ENCODE measurements at places on chromosomes 2 and 18.

DNA sequence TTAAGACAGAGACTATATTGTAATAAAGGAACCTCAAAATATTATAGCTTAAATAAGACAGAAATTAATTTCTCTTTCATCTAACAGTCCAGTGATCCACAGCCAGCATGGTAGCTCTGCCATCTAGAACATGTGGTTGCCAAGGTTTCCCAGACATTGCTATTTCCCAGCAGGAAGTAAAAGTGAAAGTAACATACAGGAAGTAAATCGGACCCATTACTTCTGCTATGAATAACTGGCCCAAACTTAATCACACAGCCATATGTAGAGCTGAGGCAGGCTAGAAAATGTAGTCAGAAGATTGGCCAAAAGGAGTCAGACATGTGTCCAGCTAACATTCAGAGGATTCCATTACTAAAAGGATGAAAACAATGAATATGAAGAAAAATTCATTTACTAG is 71.0 kb downstream of the NOL4 start:
- DNase-seq: no peak

DNA sequence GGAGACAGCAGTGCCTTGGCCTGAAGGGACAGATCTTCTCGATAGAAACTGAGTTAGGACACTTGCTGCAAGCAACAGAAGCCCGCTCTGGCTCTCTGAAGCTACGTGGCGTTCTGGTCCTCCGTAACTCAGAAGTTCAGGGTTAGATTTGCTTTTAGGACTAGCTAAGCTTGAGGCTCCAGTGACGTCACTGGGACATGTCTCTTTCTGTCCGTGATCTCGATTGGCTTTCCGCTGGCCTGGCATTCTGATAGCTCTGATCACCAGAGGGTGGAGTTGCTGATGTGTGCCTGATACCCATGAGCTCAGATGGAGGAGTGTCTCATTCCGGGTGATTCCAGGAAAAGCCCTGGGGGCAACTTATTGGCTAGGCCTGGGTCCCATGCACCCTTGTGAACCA is 75.0 kb downstream of the GLI2 start:
- DNase-seq: no peak

GRCh38 chr2:191714925-191715324 is 37.0 kb downstream of the NABP1 start:
- DNase-seq: no peak

- DNase-seq: no peak
Observed at GRCh38 chr2:1398191-1398590, 15.1 kb upstream of the TPO start.

- no peak for DNase-seq
Observed at GRCh38 chr2:98810588-98810928, 79.6 kb upstream of the MGAT4A start.

DNA sequence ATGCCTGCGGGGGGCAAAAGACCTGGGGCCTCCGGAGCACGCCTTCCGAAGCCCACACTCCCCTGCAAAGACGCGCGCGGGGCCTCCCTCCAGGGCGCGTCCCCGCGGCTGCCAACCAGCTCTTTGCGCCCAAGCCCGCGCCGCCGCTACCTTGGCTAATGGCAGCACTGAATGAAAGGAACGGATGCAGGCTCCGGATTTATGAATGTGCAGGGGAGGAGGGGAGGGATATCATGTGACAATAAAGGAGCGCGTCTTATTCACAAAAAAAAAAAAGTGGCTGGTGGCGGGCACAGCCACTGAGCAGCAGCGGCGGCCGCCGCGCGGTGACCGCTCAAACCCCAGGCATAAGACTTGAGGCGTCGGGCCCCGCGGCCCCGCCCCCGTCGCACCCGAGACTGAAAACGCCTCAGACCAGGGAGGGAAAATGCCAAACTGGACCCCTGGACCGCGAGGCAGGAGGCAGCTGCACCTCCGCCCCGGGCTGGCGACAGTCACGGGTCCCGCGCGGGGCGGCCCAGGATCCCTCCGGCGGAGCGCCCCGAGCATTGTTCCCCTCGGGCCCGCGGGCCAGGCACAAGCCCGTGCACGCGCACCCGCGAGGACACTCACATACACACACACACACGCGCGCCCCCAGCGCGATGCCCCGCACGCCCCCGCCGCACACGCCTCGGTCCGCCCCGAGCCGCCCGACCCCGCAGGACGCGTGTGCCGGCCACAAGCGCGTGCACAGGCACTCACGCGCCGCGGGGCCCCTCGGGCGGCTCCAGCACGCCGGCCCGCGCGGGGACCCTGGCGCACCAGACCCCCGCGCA is 1.6 kb downstream of the SPRED2 start:
- peak; percentile 73 for DNase-seq

DNA sequence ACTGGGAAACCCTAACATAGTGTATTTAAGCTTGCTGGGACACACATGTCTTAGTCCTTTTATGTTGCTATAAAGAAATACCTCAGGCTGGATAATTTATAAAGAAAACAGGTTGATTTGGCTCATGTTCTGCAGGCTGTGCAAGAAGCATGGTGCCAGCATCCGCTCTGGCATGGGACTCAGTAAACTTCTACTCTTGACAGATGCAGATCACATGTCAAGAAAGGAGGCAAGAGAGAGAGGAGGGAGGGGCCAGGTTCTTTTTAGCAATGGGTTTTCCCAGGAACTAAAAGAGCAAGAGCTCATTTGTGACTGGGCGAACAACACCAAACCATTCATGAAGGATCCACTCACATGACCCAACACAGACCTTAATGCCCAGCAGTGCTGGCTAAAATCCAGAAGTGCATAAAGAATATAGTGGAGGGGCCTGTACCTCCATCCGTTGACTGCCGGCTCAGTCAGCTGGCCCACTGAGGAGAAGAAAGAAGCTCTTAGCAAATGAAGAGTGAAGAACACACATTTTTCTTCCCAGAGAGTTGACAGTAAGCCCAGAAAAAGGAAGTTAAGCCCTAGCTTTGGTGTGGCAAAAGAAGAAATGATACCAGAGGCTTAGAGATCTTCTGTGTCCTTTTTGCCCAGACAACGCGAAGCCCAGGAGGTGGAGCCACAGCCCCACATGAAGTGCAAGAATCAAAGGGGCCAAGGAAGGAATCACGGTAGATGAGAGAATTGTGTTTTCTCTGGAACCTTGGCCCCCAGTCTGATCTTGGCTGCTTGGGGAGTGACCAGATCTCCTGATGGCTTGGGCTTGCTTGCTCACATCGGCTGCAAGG is 183.5 kb upstream of the FAM98A start:
- DNase-seq: peak; percentile 30

- DNase-seq: peak; percentile 85
Observed at GRCh38 chr18:47999801-48000248, 69.4 kb upstream of the SMAD2 start.

DNA sequence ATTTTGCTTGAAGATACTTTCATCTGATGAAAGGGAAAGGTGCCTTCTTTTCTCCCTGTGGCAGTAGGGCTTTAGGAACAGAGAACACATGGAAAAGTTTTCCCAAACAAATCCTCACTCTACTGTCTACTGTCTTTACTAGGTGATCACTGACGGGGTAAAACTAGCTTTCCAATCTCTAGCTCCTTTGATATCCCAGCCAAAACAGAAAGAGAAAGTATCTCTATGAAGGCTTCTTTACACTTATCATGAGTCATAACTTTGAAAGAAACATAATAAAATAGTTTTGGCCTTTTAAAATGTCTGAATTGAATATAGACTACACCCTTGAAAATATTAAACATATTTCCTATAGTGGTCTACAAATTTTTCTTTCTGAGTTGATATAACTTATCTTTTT is 214.5 kb downstream of the DSEL start:
- no peak for DNase-seq

- no peak for DNase-seq
Observed at GRCh38 chr2:24888177-24888576, 31.9 kb downstream of the ADCY3 start.

DNA sequence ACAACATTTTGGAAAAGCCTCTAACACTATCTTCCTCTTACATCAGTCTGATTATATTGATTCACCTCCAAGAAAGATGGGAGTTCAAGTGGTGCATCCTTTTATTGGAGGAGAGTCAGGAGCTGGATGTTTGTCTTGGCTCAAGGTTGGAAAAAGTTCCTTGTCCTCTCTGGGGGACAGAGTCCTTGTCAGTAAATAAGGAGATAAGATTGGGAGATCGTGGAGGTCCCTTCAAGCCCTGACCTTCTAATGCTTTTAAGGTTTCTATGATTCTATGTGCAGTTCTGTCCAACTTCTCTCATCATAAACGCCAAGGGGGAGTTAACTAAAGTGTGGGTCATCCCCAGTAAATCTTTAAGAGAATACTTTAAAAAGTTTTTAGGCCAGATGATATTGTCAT is 60.9 kb upstream of the CCBE1 start:
- DNase-seq: no peak

DNA sequence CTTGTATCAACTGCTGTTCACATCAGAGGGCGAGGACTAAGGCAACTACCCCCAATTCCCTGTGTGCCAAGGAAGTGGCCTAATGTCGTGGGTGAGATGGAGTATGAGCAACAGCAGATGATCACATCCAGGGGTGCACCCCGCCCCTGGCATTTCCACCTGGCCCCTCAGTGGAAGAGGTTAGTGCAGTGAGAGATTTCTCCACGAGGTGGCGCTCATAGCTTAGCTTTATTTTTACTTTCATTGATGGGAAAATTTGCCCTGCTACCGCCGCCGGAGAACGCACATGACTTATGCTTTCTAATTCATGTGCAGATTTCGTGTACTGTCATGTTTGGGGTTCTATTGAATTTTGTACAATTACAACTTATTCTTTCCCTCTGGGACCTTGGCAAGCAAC is 470.6 kb upstream of the MEX3C start:
- peak; percentile 63 for DNase-seq

- DNase-seq: no peak
Observed at GRCh38 chr2:112750560-112750843, 13.9 kb downstream of the CKAP2L start.

DNA sequence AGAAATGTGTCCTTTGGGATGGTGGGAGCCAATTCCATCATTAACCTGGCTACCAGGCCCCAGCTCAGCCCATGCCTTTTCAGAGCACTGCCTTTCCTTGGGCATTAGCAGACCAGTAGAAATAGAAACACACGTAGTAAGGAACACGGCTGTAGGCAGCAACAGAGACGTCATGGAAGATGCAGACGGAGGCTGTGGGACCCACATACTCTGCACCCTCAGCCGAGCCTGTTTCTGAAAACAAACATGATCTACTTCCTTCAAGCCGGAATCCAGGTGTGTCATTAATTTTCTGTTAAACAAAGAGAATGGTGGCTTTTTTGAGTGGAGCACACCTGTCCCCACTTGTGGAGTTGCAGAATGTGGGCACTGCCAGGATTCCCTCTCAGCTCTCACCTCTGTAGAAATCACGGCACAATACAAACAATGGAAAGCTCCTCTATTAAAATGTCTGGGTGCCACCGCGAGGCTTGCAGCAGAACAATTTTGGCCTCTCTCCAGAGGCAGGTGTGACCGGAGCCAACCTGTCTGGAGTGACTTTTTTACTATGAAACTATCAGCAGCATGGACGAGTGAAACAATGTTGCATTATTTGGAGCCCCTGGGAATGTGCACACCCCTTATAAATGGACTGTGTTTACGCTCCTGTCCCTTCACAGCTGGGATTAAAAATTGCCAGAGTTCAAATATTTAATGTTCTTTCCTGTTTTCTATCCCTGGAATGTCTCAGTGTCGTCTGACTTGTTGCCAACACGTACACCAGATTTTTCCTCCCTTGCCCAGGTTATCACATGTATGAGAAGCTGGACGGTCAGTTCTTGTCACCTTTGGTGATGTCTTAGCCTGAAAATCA is 31.7 kb downstream of the SPP2 start:
- DNase-seq: no peak

GRCh38 chr2:27715318-27716210 is 51.9 kb downstream of the SLC4A1AP start:
- peak; percentile 54 for DNase-seq

GRCh38 chr2:134365356-134365755 is 111.5 kb downstream of the MGAT5 start:
- DNase-seq: no peak

DNA sequence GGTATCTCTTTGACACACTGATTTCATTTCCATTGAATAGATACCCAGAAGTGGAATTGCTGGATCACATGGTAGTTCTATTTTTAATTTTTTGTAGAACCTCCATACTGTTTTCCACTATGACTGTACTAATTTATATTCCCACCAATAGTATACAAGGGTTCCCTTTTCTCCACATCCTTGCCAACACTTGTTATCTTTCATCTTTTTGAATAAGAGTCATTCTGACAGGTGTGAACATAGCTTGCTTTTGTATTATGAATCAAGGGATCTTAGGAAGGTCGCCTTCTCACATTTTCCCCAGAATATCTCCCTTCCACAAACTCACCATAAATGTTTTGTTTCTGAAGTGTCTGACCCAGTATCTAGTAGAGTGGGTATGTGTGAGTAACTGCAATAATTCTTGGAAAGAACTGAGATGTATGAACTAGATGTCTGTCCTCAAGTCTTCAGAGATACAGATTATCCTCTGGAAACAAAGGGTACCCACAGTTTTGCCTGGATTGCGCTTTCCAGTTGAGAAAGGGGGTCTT is 17.1 kb upstream of the SP3 start:
- no peak for DNase-seq

DNA sequence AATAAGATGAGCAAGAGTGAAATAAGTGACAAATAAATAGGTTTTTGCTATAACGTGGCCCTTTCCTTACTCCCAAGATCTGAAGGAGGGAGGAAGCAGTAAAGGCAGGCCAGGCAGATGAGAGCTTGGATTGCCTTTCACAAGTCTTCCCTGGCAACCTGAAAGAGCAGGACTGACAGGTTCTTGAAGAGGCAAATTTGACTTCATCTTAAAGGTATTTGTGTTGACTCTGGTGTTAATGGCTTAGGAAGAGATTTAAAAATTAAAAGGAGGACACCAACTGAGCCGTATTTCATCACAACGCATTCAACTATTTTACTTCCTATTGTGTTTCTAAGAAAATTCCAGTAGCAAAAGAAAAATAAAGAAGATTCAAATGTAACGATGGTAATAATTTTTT is 3.2 kb downstream of the STRN start:
- DNase-seq: no peak

GRCh38 chr2:10412380-10412779 is 35.7 kb downstream of the ODC1 start:
- DNase-seq: peak; percentile 57

GRCh38 chr2:22981785-22982184 is 403.2 kb upstream of the KLHL29 start:
- no peak for DNase-seq

DNA sequence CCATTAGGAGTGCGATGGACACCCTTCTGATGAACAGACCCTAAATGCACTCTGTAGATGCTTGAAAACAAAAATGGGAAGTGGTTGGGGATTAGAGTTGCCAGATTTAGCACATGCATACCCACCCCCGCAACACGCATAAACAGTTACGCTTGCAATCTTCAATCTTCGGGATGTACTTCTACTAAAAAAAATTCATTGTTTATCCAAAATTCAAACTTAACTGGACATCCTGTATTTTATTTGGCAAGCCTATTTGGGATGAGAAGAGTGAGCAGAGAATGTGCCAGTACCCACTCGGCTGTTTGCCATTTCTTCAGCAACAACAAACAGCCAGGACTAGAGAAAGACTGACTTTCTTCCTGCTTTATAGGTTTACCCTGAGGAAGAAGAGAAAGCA is 18.4 kb downstream of the KIAA2012 start:
- peak; percentile 80 for DNase-seq

All from suppressor macrophage treated with lipopolysaccharide for 1 hour (primary cell).